Choroid plexus epithelial cell (primary cell): ENCODE measurements at places on chromosomes 12 and 14.

GRCh38 chr12:34406996-34407300 lies 384.7 kb downstream of the ALG10 start:
- no peak for DNase-seq

DNA sequence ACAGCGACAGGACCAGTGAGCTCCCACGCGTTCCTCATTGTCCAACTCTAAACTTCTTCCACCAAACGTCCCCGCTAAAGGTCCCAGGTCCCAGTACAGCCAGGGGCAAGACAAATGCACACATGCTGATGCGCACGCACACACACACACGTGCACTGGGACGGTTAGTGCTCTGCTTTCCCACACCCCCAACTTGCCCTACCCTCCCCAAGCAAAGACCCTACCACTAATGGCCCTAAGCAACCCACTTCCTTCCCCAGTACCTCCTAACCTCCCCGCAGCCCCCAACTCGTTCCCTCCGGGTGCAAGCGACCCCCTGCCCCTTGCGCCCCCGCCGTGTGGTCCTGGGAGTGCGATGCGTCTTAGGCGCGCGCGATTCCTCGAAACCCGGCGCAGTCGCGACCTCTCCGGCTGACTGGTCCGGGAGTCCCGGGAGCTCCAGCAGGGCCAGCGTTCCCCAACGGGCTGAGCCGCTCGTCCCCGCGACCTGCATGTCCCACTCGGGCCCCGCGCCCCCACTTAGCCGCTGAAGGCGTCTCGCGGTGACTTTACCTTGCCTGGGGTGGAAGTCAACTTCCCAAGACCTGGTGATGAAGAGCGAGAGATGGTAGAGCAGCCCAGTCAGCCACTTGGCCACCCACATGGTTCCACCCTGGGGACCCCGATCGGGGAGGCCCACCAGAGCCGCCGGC lies 578 bp downstream of the ADAMTS20 start:
- DNase-seq, result no peak

DNA sequence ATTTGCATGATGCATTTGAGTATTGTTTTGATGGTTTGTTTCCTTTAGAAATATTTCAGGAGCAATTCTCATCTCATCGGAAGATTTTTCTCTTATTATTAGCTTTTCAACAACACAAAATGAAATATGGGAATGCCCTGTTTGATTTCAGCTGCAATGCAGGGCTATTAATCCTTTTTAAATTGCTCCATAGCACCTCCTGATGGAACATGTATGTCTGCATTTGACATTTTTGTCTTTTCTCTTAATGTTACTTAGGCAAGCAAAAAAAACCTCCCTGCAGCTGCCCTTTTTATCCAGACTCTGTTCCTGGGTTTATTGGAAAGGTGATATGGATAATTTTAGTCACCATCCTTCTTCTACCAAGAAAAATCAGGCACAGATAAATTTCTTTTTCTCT lies 895.8 kb downstream of the RPS29 start:
- peak; percentile 0 for DNase-seq

- no peak for DNase-seq
These were observed 31.5 kb upstream of the ANO6 start for GRCh38 chr12:45184147-45184963.

- peak; percentile 36 for DNase-seq
These were observed 50.6 kb downstream of the LRCOL1 start for GRCh38 chr12:132559652-132560363.
